ENCODE measurements at places on chromosomes 3 and 15. TPM values are rescaled to one million over a fixed set of nuclear protein-coding genes. Genes with fewer than 3 reads are reported as not detected.

DNA sequence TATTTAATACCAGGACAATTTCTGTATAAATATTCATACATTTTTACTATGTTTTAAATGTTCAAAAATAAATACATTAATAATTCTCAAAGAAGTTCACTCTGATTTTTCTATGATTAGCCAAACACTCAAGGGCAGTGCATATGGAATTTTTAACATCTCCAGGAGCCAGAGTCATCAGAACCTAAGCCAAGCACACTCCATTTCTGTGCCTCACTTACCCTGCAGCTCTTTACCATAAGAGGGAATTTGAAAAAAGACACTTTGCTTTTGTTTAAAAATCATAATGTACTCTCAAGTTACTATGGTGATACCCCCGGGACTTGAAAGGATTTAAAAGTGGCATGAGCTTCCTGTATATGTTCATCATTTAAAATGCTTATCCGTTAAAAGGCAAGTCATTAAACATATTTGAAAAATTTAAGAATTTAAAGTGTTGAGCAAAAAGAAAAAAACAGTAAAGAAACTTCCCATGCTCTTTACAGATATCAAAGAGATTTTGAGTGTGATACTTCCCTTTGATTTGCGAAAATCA lies 747.4 kb upstream of the NECTIN3 start:
- DNase-seq = no peak
- H3K4me3 ChIP-seq = no peak overlapping the region
- no peak overlapping the region for H3K27ac ChIP-seq
- no peaks in the 10 kb centered on the region for H3K36me3 ChIP-seq

DNA sequence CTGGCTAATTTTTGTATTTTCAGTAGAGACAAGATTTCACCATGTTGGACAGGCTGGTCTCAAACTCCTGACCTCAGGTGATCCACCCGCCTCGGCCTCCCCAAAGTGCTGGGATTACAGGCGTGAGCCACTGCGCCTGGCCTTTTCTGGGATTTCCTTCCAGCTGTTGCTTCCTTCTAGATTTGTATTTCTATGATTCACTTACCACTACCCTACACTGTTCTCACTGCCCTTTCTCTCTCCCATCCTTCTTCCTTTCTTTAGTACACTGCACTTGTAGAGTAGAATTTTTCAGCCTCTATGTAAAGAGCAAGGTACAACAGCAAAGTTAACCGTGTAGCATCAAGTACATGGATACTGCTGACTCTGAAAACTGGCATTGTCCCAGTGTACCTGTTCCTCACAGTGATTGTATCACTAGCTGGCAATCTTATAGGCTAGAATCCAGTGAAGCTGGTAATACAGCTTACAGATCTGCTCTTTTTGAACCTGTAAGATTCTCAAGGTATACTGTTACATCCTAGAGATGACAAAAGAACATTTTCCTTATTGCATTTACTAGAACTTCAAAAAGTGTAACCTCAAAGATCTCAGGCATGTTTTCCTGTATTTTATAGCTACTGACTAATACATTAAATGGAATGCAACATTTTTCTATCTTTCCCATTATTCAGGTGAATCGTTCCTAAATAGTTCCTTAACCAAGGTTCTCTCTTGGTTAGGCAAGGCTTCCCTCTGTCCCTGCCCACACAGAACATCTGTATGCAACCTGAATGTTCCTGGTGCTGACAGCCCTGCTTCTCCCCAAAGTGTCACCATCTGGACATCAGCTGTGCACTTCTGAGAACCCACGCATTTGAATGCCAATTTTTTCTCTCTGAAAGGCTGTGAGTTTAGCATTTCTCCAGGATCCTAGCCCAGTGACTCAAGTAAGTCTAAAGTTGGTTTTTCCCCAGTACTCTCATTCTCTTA lies 74.1 kb upstream of the RAP2B start:
- H3K36me3 ChIP-seq = no peaks in the 10 kb centered on the region
- no peak for DNase-seq
- no peaks in the 10 kb centered on the region for H3K4me1 ChIP-seq
- no peak overlapping the region for H3K4me3 ChIP-seq
- no peak overlapping the region for H3K27ac ChIP-seq
- no peaks in the 10 kb centered on the region for H3K27me3 ChIP-seq

DNA sequence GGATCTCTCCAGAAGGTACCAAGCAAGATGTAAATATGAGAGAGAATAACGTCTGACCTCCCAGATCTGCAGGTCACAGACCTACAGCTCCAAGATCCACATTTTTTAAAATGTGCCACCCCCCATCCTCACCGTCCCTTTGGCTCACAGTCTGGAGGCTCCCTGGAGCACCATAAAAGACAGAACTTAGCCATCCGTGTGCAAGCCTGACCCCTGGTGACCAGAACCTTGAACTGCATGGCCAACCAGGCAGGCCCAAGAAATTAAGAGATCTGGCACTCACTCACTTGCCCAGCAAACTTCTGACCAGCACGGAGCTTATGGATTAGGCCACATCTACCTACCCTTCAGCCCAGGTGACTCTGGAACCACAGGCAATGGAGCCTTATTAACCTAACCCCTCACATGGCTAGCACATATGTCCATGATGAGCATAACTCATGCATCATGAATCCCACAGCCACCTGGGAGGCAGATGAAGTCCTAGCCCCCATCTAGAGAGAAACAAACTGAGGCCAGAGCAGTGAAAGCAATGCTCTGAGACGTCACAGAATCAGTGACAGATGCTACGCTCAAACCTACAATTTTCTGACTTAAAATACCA lies 275.3 kb downstream of the UACA start:
- peaks cover 36% of the 10 kb centered on the region for H3K4me1 ChIP-seq
- no peaks in the 10 kb centered on the region for H3K27me3 ChIP-seq
- no peaks in the 10 kb centered on the region for H3K36me3 ChIP-seq
- DNase-seq = peak; percentile 70
- no peak overlapping the region for H3K4me3 ChIP-seq

The CACNA2D3 gene
- not detected for total RNA-seq

DNA sequence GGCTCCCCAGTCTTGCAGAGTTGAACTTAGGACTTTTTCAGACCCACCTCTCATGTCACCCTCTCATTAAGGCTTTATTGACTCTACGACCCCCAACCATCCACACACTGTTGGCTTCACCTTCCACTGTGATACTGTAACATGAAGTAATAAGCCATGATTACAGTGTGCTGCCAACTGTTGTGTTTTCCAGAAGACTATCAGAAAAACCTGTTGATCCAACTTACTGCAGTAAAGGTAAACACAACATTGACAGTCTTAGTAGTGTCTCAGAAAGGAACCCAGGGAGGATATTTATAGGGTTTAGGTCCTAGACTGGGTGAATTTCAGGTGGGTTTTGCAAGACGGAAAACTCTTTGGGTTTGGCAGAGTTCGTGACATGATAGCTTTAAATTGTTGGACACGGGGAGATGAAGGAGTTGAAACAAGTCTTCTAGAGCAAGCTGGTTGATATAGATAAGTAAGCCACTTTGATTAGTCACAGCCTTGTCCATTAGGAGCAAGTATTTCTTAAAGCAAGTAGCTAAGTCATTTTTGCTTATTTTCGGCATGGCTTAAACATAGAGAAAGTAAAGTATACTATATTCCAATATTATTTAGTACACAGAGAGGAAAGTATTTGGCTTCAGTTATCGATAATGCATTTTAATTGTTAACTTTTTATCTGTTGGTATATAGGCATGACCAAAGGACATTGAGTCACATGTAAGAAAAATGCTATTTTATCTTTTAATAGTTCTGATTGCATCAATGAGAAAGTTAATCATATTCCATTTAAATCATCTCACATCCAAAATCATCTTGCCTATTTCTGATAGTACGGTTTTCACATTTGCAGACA lies 2.4 kb upstream of the COL6A5 start:
- no peaks in the 10 kb centered on the region for H3K36me3 ChIP-seq
- H3K27me3 ChIP-seq = peaks cover 27% of the 10 kb centered on the region
- no peak overlapping the region for H3K27ac ChIP-seq
- no peak for DNase-seq
- no peaks in the 10 kb centered on the region for H3K4me1 ChIP-seq

The SLC2A2 gene
- total RNA-seq = not detected

The ZNF770 gene
- 22.0 TPM for total RNA-seq

- H3K27me3 ChIP-seq = peaks cover 5% of the 10 kb centered on the region
- no peak for DNase-seq
- no peaks in the 10 kb centered on the region for H3K36me3 ChIP-seq
- H3K4me3 ChIP-seq = no peak overlapping the region
- H3K27ac ChIP-seq = no peak overlapping the region
These were observed 56.1 kb upstream of the TRPM1 start for GRCh38 chr15:31157644-31158069.

The ELL3 gene
- total RNA-seq = 2.8 TPM

Measured in SJSA1 (cell line).